Activated naive CD4-positive, alpha-beta T cell treated with anti-CD3 and anti-CD28 coated beads for 36 hours (primary cell): ENCODE measurements at places on chromosomes 4 and X. TPM values are rescaled to one million over a fixed set of nuclear protein-coding genes. Genes with fewer than 3 reads are reported as not detected.

TKTL2 gene
- total RNA-seq: not detected

PDGFRA gene
- not detected for total RNA-seq

TREX2 gene
- total RNA-seq: 1.0 TPM

RPA4 gene
- 0.37 TPM for total RNA-seq

GYPE gene
- total RNA-seq: 0.49 TPM

DNA sequence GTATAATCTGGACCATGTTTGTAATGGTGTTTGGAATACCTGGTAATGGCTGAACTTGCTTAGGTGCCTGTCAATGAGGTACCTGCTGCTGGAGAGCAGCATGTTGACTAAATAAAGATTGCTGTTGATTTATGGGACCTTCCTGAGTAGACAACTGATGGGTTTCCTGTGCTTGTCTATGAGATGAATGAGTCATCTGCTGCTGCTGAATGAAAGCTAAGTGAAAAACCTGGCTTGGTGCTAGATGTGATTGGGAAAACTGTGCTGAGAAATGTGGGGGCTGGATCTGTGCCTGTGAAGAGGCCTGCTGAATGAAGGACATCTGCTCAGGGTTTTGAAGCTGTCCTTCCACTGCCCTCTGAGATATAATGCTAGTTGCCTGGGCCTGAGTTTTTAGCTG lies 69.6 kb downstream of the WNK3 start:
- no peak for DNase-seq

GRCh38 chr4:20219521-20219920 lies 32.2 kb upstream of the SLIT2 start:
- no peak for DNase-seq

GRCh38 chrX:14497184-14497666 lies 32.1 kb upstream of the GLRA2 start:
- DNase-seq: peak; percentile 14

- no peak for DNase-seq
These were observed 243.0 kb downstream of the PALLD start for GRCh38 chr4:168739886-168740285.

DNA sequence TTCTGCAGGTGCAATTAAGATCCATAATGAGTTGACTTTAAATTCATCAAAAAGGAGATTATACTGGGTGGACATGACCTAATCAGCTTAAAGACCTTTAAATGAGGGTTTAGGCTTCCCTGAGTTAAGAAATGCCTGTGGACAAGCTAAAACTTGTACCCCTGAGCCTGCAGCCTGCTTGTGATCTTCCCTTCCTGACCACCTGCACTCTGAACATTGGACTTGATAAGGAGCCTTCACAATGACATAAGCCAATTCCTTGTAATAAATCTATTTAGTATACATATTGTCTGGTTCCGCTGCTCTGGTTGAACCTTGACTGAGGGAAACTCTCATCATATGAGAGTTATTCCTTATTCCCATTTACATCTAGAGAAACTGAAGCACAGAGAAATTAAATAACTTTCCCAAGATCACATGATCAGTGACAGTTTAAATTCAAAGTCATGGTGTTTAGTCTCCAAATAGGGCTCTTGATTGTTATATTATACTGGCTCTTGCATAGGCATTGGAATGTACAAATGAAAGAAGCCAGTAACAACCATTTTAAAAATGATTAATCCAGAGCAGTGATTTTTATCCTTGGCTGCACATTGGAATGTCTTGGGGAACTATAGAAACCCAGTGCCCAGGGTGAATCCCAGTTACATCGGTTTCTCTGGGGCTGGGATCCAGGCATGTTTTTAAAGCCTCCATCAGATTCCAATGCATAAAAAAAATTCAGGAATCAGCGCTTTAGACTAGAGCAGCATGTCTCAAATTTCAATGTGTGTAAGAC lies 136.1 kb downstream of the MSL3 start:
- no peak for DNase-seq

- no peak for DNase-seq
These were observed 226.3 kb downstream of the RCHY1 start for GRCh38 chr4:75287738-75288517.

- DNase-seq: no peak
These were observed 133.9 kb downstream of the PDGFRA start for GRCh38 chr4:54363037-54363436.

GRCh38 chr4:103002551-103002950 lies 17.0 kb downstream of the SLC9B1 start:
- no peak for DNase-seq

DNA sequence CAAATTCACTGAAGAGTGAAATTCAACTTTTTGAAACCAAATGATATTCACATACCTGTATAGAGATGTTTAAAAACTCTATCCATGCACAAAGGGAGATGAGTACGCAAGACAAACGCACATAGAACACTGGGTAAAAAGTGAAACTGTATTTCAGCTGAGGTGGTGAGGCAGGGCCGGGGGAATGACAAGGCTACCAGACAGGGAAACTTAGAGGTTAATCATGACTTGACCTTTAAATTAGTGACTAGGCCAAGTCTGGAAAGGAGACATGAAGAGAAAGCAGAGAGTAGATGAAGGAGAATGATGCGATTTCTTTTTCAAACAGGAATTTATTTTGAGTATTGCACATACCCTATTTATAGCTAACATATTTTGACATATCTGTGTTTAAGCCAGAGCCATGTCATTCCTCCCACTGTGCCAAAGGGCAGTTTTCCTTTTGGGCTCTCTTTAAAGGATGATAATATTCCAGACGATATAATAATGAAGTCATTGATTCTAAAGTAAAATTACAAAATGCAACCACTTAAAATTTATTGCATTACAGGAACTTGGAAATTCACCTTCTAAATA lies 49.4 kb downstream of the ARHGEF6 start:
- peak; percentile 45 for DNase-seq

GRCh38 chr4:80806472-80806871 lies 224.0 kb upstream of the BMP3 start:
- no peak for DNase-seq

DNA sequence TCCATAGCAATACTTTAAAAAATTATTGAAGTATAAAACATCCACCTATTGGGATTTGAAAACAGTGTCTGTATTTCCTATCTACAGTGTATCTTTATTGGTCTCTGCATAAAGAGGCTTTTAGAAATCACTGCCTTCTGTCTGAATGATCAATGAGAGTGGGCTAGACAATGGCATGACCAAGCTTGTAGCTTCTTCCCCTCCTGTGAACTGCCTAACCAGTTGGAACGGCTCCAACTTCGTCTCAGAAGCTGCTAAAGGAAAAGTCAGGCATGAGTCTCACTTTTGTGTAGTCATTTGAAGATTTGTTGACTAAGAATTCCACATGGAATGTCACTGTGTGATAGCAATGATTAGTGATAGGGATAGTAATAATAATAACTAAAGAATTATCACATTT lies 64.2 kb downstream of the INTS12 start:
- no peak for DNase-seq

- no peak for DNase-seq
These were observed 3.3 kb downstream of the NLGN4X start for GRCh38 chrX:6225288-6225910.
